ENCODE measurements at places on chromosomes 12 and 14.

DNA sequence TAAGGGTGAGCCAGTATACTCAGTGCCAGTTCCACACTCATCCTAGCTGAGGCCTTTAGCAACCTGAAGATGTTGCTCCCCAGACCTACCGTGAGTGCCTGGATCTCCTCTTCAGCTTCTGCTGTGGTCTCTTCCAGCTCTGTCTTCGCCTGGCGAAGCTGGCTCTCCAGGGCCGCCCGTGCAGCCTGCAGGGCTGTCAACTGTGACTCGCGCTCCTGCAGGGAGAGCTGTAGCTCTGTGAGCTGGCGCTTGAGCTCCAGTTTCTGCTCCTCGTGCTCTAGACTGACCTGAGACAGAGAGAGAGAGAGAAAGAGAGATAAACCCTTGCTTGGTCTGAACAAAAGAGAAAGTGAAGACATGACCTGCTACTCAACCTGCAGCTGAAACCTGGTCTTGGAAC, 84.0 kb downstream of the PRKAB1 start:
- no peak for DNase-seq
- no peak overlapping the region for H3K27ac ChIP-seq
- no peak overlapping the region for H3K4me3 ChIP-seq
- H3K27me3 ChIP-seq = no peaks in the 10 kb centered on the region
- peaks cover 63% of the 10 kb centered on the region for H3K36me3 ChIP-seq
- H3K4me1 ChIP-seq = no peaks in the 10 kb centered on the region

GRCh38 chr14:30559638-30560091, 707 bp downstream of the G2E3 start:
- DNase-seq = peak; percentile 56
- peak overlapping the region; percentile 80 for H3K27ac ChIP-seq
- H3K27me3 ChIP-seq = no peaks in the 10 kb centered on the region
- peaks cover 20% of the 10 kb centered on the region for H3K36me3 ChIP-seq
- peaks cover 4% of the 10 kb centered on the region for H3K4me1 ChIP-seq

DNA sequence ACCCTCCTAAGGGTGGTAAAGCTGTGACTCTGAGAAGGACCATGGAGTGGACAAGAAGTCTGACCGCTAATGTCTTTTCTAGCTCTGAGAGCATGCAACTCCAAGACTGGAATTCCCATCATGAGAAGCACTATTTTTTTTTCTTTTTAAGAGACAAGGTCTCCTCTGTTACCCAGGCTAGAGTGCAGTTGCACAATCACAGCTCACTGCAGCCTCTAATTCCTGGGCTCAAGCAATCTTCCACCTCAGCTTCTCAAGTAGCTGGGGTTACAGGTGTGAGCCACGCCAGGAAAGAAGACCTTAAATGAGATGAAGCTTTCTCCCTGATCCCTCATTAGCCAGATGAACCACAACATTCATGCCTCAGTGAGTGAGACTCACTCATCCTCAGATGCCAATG, 19.2 kb downstream of the VDR start:
- no peaks in the 10 kb centered on the region for H3K36me3 ChIP-seq
- peaks cover 8% of the 10 kb centered on the region for H3K27me3 ChIP-seq
- no peak overlapping the region for H3K4me3 ChIP-seq

GRCh38 chr12:1691123-1692007, 495 bp downstream of the ADIPOR2 start:
- peaks cover 4% of the 10 kb centered on the region for H3K4me1 ChIP-seq
- no peak for DNase-seq
- H3K36me3 ChIP-seq = peaks cover 19% of the 10 kb centered on the region
- H3K4me3 ChIP-seq = peak overlapping the region; percentile 100
- H3K27me3 ChIP-seq = no peaks in the 10 kb centered on the region

- no peaks in the 10 kb centered on the region for H3K27me3 ChIP-seq
- peaks cover 16% of the 10 kb centered on the region for H3K36me3 ChIP-seq
- no peaks in the 10 kb centered on the region for H3K4me1 ChIP-seq
- no peak overlapping the region for H3K4me3 ChIP-seq
Measured at GRCh38 chr12:29769162-29769858, 14.4 kb downstream of the TMTC1 start.

DNA sequence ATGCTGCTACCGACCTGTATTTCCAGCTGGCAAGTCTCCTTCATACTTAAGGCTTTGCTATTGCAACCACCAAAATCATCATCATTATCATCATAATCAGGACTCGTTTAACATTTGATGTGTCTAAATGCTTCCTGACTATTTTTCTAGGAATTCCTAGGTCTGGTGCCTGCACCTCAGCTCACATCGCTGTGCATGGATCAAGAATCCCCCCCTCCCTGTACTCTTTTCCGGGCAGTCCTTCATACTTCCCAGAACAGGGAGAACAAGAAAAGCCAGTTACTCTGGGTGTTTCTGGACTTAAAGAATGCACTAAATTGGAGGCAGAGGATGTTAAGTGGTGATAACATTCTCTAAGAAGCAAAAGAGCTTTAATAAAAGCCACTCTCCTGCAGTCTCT, 9.4 kb downstream of the ERP27 start:
- H3K36me3 ChIP-seq = no peaks in the 10 kb centered on the region
- H3K4me1 ChIP-seq = no peaks in the 10 kb centered on the region
- no peak for DNase-seq
- no peak overlapping the region for H3K4me3 ChIP-seq
- no peak overlapping the region for H3K27ac ChIP-seq

DNA sequence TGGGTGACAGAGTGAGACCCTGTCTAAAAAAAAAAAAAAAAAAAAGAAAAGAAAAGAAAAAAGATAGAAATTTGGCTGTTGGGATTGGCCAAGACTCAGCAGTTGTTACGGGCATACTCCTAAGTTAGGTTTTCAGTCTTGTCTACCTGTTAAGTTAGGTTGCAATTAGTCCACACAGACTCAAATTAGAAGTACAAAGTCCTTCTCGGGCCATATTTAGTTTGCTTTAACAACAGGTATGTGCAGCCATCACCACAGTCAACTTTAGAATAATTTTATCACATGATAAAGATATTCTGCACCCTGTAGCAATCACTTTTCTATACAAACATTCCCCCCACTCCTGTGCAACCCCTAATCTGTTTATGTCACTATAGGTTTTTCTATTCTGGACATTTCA, 85.2 kb downstream of the WNK1 start:
- H3K4me3 ChIP-seq = no peak overlapping the region
- no peak for DNase-seq
- no peaks in the 10 kb centered on the region for H3K27me3 ChIP-seq

DNA sequence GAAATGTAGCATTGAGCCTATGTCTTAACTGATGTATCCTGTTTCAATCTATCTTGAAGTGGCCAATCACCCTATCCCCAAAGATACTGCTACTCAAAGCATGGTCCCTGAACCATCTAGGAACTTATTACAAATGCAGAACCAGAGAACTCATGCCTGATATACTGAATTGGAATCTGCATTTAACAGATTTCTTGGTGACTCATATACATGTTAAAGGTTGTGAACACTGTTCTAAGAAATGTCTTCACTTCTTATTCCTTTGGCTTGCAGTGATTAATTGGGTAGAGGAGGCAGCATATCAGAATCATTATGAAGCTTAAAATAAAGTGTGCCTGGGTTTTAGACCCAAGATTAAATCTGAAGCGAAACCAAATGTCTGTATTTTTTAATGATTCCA, 795.6 kb downstream of the DIO2 start:
- H3K36me3 ChIP-seq = no peaks in the 10 kb centered on the region
- no peak for DNase-seq
- no peak overlapping the region for H3K4me3 ChIP-seq

DNA sequence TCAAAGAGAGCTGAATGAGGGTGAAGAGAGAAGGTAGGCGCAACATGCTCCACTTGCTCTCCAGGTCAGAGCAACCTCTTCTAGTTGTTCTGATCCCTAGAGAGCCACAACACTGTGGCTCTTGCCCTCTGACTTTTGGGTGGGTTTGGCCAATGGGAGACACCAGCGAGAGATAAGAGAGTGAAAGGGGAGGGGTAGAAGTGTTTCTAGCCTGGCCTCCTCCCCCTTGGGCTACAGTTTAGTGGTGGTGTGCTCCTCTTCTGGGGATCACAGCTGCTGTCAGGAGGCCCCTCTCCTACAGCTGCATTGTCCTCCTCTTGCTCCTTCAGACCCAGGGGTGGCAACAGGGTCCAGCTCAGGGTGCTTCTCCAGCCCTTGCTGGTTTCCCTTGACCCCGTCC, 454.8 kb downstream of the FUT8 start:
- no peaks in the 10 kb centered on the region for H3K36me3 ChIP-seq
- no peak overlapping the region for H3K27ac ChIP-seq
- peaks cover 6% of the 10 kb centered on the region for H3K27me3 ChIP-seq

- no peaks in the 10 kb centered on the region for H3K27me3 ChIP-seq
- no peak overlapping the region for H3K4me3 ChIP-seq
- no peak for DNase-seq
- H3K27ac ChIP-seq = peak overlapping the region; percentile 2
- no peaks in the 10 kb centered on the region for H3K36me3 ChIP-seq
Measured at GRCh38 chr14:102849526-102850379, 72.5 kb downstream of the TRAF3 start.

GRCh38 chr14:53109105-53110041, 43.8 kb downstream of the DDHD1 start:
- DNase-seq = no peak
- H3K27me3 ChIP-seq = no peaks in the 10 kb centered on the region
- H3K4me1 ChIP-seq = no peaks in the 10 kb centered on the region
- H3K36me3 ChIP-seq = peaks cover 8% of the 10 kb centered on the region
- H3K27ac ChIP-seq = no peak overlapping the region

GRCh38 chr12:120529641-120530417, 871 bp upstream of the COQ5 start:
- H3K36me3 ChIP-seq = peaks cover 4% of the 10 kb centered on the region
- no peaks in the 10 kb centered on the region for H3K27me3 ChIP-seq
- peak overlapping the region; percentile 97 for H3K4me3 ChIP-seq
- H3K27ac ChIP-seq = peak overlapping the region; percentile 89

DNA sequence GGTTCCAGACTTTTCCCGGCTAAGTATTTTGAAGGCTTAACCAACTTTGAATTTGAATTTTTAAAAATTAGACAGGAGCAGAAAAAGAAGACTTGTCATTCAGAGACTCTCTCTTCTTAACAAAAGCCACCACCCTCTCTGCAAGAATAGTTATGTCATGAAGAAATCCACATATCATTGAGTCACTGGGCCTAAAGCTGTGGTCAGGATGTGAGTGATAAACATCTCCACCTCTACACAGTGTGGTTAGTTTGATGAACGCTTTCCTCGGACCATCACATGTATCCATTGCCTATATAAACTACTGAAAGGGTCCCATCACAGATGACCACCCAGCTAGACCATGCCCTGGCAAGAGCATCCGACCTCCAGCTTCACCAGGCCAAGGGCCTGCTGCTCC, 226.1 kb downstream of the KSR2 start:
- H3K36me3 ChIP-seq = no peaks in the 10 kb centered on the region
- no peak overlapping the region for H3K27ac ChIP-seq
- no peak for DNase-seq
- no peaks in the 10 kb centered on the region for H3K27me3 ChIP-seq

GRCh38 chr12:130764475-130765185, 48.5 kb upstream of the RIMBP2 start:
- DNase-seq = peak; percentile 70
- H3K27ac ChIP-seq = no peak overlapping the region
- H3K4me1 ChIP-seq = no peaks in the 10 kb centered on the region
- no peaks in the 10 kb centered on the region for H3K27me3 ChIP-seq
- H3K4me3 ChIP-seq = no peak overlapping the region
- H3K36me3 ChIP-seq = no peaks in the 10 kb centered on the region

GRCh38 chr14:73237786-73238423, 599 bp downstream of the PAPLN start:
- H3K36me3 ChIP-seq = no peaks in the 10 kb centered on the region
- peaks cover 56% of the 10 kb centered on the region for H3K27me3 ChIP-seq
- peaks cover 30% of the 10 kb centered on the region for H3K4me1 ChIP-seq
- no peak overlapping the region for H3K27ac ChIP-seq
